Stimulated activated CD4-positive, alpha-beta T cell treated with anti-CD3 and anti-CD28 coated beads, Interleukin-12 subunit alpha, Interleukin-12 subunit beta, amount 100 ng/mL, for 24 hours (primary cell): ENCODE measurements at places on chromosomes 7 and 10.

GRCh38 chr7:136139417-136139816 lies 162.3 kb upstream of the MTPN start:
- no peak for DNase-seq

- no peak for DNase-seq
Measured at GRCh38 chr10:114404171-114405010, at the start of gene AFAP1L2. AFAP1L2 (minus strand) TSS chr10:114404502; CDS start chr10:114404455, 47 bp downstream.

DNA sequence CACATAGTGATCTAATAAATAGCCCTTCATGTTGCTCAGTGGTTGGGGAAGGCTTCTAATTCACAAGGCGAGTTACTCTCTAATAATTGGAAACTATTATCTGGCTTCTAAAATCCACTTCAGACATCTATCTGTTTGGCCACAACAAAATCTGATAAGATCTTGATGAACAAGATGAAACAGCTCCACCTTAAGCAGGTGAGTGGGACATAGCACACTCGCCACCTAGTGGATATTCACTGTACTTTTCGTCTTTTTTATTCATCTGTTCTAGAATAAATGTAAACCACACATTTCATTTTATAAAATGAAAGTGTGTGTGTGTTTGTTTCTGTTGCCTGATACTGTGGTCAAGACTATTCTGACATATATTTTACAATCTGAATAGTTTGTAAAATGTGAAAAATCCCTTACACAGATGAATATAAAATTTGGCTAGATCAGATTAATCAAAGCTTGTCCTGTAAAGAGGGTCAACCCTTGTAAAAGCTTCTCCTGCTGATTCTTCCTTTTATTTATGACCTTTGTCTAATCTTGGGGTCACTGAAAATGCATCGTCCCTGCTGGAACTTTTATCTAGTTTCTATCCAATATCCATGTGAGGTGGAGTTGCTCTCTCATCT lies 26.5 kb upstream of the CNTNAP2 start:
- DNase-seq = no peak

- DNase-seq = no peak
Measured at GRCh38 chr10:70481105-70481504, 2.5 kb downstream of the PALD1 start.

- DNase-seq = no peak
Measured at GRCh38 chr7:100765250-100765649, 31.9 kb downstream of the ZAN start.

GRCh38 chr7:21572331-21573313 lies 29.8 kb downstream of the DNAH11 start:
- DNase-seq = no peak

GRCh38 chr7:30757342-30757692 lies 5.4 kb downstream of the INMT start:
- DNase-seq = no peak

- no peak for DNase-seq
Measured at GRCh38 chr7:121475806-121476205, 79.7 kb upstream of the FAM3C start.

- no peak for DNase-seq
Measured at GRCh38 chr10:82378146-82378545, 503.2 kb downstream of the NRG3 start.

- DNase-seq = no peak
Measured at GRCh38 chr7:151456782-151457181, 16.8 kb upstream of the CRYGN start.

- no peak for DNase-seq
Measured at GRCh38 chr7:52794621-52795020, 240.8 kb upstream of the POM121L12 start.

GRCh38 chr10:70763567-70763966 lies 21.6 kb downstream of the TBATA start:
- no peak for DNase-seq

- no peak for DNase-seq
Measured at GRCh38 chr10:112996462-112996861, 46.4 kb downstream of the TCF7L2 start.

GRCh38 chr7:116809636-116810266 lies 52.6 kb upstream of the CAPZA2 start:
- DNase-seq = no peak

DNA sequence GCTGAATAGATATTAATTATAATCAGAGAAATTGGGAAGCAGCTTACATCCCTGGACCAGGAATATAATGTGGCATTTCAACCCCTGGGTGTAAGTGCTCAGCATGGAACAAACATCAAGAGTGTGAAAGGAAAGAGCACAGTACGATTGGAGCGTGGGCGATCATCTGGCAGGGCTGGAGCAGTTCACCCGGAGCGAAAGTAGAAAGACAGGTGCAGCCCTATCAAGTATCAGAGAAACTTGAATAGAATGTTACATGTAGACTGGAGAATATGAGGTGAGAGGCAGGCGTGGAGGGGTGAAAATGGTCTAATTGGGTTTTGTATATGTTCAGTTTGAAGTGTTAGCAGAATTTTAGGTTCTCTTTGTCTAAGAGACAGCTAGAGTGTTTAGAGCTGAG lies 303.0 kb downstream of the MDFIC start:
- DNase-seq = no peak

DNA sequence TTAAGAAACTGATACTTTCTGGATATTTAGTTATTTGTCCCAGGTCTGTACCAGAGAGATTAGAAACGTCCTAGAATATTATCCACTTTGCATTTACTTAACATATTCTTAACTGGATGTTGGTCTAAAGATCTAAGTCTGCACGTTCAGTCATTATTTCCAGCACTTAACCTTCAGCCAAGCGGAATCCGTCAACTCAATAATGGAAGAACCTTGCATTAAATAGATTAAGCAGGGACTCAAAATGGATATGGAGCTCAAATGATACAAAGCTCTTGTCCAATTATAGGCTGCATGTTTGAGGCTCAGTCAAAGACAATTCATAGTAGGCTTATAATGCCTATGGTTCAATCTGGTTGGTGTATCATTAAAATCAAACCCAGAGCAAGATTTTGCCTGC lies 162.9 kb downstream of the SEMA3D start:
- no peak for DNase-seq
